Cardiac muscle cell (in vitro differentiated cells and primary cell): ENCODE measurements at places on chromosomes 16 and 17.

DNA sequence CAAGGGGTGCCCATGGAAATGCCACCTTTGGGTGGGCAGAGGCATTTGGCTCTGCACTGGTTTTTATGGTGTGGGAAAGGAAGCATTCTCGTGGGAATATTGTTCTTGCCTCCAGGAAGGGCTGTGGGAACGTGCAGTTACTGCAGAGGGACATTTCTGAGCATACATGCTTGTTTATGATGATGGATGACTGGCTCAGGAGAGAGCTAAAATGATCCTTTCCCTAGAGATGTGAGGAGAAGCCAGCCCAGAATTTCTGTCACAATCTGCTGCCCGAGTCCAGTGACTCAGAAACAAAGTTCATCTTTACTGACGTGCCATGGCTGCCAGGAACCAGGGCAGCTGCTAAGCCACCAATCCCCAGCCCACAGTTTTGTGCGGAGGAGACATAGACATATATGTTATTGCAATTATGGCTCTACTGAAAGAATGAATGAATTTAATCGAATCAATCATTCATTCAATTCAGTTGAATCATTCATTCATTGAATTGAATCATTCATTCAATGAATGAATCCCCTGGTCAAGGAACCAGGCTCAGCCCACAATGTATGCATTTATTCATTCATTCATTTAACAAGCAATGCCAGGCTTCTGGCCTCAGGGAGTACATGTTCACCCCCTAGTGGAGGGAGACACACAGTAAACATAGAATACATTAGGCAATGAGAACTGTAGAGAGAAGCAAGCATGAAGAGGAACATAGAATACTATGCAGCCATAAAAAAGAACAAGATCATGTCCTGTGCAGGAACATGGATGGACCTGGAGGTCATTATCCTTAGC, 414.4 kb upstream of the HSBP1 start:
- DNase-seq = no peak

GRCh38 chr17:52138350-52138749, 20.2 kb downstream of the CA10 start:
- DNase-seq = no peak

DNA sequence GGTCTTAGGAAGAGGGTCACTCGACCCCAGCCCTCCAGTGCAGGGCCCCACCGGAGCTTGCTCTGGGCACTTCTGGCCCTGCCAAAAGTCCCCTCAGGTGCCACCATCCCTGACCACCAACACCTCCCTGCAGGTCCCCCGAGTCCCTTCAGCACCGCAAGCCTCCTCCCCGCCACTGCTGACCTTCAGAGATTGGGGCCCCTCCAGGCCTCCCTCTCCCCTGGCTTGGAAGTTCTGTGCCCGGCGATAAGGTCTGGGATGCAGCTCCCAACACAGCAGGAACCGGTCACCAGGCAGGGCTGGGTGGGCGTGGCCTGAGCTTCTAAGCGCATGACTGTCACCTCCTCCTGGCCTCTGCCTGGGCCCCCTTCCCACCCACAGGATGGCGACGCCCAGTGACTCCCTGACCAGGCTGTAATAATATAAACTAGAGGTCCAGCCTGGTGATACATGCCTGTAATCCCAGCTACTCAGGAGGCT, 11.2 kb downstream of the PIEZO1 start:
- DNase-seq = peak; percentile 81

- DNase-seq = no peak
Measured at GRCh38 chr17:6347776-6348175, 87.1 kb downstream of the AIPL1 start.

DNA sequence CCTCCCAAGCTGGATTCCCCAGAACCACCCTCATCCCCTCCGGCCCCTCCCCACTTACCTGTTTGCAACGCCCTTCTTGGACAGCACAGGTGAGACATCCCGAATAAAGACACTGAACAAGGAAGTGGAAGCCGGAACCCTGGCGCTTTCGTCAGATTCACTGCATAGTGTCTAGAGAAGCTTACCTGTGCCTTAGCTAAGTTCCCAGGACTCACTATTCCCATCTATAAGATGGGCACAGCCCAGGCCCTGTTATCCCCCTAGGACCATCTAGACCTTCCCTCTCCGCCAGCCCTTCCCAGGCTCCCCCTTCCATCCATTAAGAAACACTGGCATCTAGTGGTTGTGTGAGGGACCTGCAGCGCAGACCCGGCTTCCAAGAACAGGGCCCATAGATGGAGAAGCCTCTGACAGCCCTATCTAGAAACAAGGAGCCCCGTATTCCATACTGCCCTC, 26.9 kb upstream of the RPL38 start:
- peak; percentile 75 for DNase-seq

- peak; percentile 40 for DNase-seq
Measured at GRCh38 chr16:3716831-3717234, 491 bp downstream of the TRAP1 start.

GRCh38 chr16:57536306-57537193, at the start of gene CCDC102A:
TSS of gene CCDC102A (minus strand) at chr16:57536571. CDS start at chr16:57529177, 7,394 bp downstream.
- DNase-seq = peak; percentile 64

- no peak for DNase-seq
Measured at GRCh38 chr17:51496378-51496777, 236.0 kb downstream of the UTP18 start.

DNA sequence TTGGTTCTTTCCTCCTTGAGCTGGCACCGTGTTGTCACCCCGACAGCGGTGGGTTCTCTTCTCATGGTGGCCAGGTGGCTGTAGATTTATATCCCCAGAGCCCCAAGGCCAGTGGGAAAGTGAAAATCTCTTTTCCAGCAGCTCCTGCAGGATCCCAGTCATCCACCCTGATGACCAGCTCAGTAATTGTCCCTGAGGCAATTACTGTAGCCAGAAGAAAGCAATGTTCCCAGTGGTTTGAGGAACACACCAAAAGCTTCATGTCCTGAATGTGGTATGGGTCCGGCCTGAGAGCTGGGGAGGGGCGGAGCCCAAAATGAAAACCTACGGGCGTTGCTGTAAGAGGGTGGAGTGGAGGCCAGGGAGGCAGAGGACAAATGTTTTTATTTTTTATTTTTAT, 69.0 kb downstream of the WSB1 start:
- no peak for DNase-seq

GRCh38 chr16:85330694-85331188, 218.5 kb upstream of the CIBAR2 start:
- DNase-seq = peak; percentile 81

GRCh38 chr17:75639771-75640555, 6.7 kb downstream of the SMIM5 start:
- DNase-seq = no peak

- DNase-seq = no peak
Measured at GRCh38 chr16:66578651-66579531, at the start of gene CMTM2. TSS of gene CMTM2 (plus strand) at chr16:66579463. CDS start at chr16:66579608, 145 bp downstream.

DNA sequence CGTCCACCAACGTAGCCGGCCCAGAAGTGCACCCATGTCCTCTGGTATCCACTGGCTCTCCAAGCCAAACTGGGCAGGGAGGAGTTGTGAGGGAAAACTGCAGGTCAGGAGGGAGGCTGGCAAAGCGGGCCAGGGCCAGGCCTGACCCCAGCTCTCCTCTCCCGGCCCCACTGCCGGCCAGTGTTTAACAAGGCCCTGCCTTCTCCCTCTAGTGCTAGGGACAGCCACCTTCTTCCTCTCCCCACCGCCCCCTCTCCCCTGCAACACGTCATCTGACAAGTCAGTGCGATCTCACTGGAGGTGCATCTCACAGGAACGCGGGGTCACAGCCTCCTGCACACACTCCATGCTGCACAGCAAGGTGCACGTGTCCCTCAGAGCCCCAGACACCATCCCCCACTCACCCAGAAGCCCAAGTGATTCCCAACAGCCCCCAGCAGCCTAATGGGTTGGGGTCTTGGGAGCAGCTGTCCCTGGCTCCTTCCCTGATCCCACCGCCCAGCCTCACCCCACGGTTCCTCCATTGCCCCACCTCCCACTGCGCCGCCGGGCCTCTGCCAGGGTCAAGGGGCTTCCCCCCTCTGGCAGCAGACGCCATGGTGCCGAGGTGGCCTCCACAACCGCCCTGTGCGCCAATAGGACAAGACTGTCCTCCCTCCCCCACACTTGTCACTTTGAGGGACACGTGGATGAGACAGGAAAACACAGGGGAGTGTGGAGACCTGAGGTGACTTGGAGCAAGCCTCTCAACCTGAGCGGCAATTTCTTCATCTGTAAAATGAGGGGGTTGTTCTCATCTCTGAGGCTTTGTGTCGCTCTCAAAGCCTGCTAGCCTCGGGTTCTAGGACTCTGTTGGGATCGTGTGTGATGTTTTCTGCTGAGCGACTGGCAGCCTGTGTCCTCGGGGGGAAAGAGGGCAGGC, 1.1 kb upstream of the ACE start:
- no peak for DNase-seq

DNA sequence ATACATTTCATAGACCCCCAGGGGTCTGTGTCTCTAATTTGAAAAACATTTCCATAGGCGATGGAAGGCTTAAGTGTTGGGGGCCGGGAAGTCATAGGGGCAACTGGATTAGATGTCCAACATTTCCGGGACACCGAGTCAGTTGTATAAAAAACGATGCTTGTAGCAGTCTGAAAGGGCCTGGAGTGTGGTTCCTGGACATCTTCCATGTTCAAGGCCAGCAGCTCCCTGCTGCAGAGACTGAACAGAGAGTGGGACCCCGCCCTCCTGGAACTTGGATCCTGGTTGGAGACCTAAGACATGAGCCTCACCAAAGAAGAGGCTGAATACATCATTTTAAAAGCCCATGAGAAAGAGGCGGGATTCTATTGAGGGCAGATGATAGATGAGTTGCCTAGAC, 82.0 kb upstream of the ZNF423 start:
- no peak for DNase-seq

DNA sequence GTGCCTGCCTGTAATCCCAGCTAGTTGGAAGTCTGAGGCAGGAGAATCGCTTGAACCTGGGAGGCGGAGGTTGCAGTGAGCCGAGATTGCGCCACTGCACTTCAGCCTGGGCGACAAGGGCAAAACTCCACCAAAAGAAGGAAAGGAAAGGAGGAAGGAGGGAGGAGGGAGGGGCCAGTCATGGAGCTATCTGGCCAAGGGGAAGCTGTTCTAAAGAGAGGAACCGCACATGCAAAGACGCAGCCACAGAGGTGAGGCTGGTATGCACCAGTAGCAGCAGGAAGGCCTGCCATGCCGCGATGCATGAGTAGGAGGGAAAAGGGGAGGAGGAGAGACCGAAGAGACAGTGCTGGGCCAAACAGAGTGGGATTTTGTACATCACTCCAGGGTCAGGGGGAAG, 35.9 kb downstream of the HSBP1 start:
- no peak for DNase-seq

DNA sequence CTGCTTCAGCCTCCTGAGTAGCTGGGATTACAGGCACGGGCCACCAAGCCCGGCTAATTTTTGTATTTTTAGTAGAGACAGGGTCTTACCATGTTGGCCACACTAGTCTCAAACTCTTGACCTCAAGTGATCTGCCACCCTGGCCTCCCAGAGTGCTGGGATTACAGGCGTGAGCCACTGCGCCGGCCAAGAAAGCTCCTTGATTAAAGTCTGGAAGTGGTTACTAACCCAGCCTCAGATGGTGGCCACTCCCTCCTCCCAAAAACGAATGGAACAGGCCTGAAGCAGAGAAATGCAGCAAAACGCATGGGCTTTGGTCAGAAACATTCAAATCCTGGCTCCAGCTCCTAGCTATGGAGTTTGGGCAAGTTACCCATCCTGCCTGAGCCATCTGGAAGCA, 11.3 kb downstream of the FKBP10 start:
- no peak for DNase-seq

DNA sequence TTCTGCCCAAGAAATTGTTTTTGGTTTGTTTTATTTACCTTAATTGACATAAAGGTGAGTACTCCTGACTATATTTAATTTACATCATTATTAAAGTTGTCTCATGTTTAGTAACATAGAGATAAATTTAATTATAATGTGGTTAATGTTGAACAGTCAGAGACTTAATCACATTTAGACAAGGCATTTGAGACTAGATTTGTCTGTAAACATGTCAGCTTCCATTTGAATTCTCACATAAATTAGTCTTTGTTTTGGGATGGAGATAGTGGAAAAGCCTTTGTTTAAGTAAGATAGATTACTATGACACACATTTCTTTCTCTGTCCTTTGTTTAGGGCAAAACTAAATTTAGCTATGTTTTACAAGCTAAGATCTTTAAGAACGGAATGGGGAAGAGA, 18.5 kb upstream of the BCAS3 start:
- no peak for DNase-seq

DNA sequence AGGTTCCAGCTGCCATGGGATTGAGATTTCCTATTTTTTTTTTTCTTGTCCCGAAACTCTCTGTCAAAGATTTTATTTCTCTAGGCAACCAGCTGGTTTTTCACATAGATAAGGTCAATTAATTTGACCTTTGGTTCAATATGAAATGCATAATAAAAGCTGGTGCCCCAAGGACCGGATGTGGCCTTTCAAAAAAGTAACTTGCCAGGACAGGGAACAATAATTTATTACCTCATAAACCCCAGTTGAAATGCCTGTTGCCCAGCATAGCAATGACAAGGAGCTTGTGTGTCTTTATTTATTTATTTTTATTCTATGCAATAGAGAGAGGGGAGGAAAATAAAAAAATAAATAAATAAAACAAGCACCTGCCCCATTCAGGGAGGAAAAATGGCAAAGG, 472.7 kb downstream of the KCNJ2 start:
- DNase-seq = no peak

DNA sequence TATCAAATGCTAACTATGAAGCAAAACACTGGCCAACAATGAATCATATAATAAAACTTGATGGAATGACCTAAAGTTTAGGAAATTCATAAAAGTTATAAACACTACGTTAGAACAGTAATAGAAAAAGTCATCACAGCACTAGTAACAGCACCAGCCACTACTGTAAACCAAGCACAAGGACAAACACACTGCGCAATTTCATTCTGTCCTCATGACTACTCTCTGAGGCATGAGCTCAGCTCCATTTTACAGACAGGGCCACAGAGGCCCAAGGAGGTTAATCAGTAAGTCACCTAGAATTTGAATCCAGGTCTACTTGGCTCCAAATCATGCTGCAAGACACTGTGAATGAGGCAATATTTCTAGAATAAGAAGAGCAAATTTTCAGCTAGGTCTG, 13.4 kb downstream of the EMC8 start:
- DNase-seq = no peak

GRCh38 chr17:73118951-73119391, 26.5 kb upstream of the SLC39A11 start:
- DNase-seq = no peak

DNA sequence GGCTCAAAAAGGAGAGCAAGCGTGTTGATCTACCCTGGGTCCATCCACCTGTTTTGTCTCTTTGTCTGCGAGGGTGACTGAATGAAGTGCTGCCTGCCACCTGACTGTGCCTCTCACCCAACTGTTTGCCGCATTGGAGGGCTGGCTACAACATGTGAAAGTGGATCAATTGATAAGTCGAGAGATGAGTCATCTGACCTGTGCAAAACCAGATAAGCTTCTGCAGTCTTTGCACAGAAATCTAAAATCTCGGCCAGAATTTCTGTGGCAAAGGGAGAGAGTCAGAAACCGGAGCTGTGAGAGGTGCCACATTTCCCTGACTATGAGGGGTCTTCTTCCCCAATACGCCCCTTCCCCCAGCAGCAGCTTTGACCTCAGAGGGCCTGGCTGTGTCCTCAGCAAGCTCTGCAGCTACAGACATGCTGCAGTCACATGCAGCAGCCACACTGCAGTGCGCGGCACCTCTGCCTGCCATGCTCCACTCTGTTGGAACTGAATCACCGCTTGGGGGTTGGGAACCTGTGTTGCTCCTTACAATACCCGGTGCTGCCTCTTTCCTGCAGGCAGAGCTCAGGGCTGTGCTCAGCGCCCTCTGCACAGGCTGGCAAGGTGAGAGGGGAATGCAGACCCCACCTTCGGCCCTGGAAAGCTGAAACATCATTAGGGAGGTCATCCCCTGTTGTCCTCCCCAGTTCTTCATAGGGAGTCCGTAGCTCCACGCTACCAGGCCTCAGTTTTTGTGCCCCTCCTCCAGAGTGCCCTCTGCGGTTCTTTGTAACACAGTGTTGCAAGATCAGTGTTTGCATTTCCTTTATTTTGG, 16.2 kb upstream of the HAS3 start:
- DNase-seq = no peak
